A549 treated with CpdA at 1 μM for 4 hours (cell line): ENCODE measurements at places on chromosomes 5 and 9. TPM values are rescaled to one million over a fixed set of nuclear protein-coding genes. Genes with fewer than 3 reads are reported as not detected.

PRRT1B gene
- total RNA-seq: 0.61 to 0.89 TPM (median 0.80 TPM) in 5 replicates

CDH18 gene
- not detected in 5 replicates for total RNA-seq

WHRN gene
- 5.1 to 7.6 TPM (median 6.8 TPM) in 5 replicates for total RNA-seq

KCNN2 gene
- total RNA-seq: 0.15 to 0.21 TPM (median 0.16 TPM) in 4 of 5 replicates, not detected in the other

SLC28A3 gene
- not detected in 5 replicates for total RNA-seq
